Uterine smooth muscle cell (primary cell): ENCODE measurements at places on chromosomes 11 and 22. TPM values are rescaled to one million over a fixed set of nuclear protein-coding genes. Genes with fewer than 3 reads are reported as not detected.

MRGPRF gene
- 33.6 and 44.1 TPM in 2 replicates for total RNA-seq

GAL gene
- 0.62 and 3.3 TPM in 2 replicates for total RNA-seq

CABP7 gene
- total RNA-seq, result not detected in 2 replicates

KDM4E gene
- under 0.01 TPM in 1 of 2 replicates, not detected in the other for total RNA-seq
